HT-29 (cell line): ENCODE measurements at places on chromosomes 12 and 14. TPM values are rescaled to one million over a fixed set of nuclear protein-coding genes. Genes with fewer than 3 reads are reported as not detected.
A peak's percentile ranks its signal among the peaks of the same experiment; 100 is the strongest.

- no peak for DNase-seq
Observed at GRCh38 chr12:105574056-105574715, 243.7 kb downstream of the C12orf75 start.

DNA sequence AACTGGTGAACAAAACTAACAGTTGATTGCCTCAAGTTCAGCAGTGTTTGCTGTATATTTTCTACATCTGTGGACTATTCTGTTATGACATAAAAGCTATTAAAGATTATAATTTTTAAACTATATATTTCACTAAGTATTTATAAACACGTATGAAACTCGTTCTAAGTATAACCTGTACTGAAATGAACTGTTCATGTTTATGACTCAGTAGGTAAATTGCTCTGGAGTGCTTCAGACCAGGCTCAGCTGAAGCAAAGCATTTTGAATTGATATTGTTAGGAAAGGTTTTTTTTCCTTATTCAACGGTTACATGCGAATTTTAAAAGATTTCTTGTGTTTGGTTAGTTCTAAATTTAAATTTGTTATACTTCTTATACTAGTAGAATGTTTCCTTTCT lies 151.3 kb downstream of the RAD51B start:
- DNase-seq, result no peak

- no peak for DNase-seq
Observed at GRCh38 chr12:39296496-39296895, 146.4 kb downstream of the KIF21A start.

DNA sequence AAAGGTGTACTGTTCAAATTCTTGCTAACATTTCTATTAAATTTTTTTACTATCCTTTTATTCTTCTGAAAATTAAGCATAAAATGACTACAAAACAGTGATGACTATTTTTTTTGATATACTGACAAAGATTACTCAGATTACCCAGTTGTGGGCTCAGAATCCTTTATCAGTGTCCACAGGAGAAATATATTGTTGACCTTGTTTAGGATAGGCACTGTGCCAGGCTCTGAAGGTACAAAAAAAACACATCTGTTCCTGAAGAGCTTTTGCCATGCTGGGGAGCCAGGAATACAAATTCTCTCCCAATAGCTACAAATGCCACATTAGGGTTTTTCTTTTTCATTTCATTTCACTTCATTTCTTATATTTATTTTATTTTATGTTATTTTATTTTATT lies 26.9 kb upstream of the GCH1 start:
- no peak for DNase-seq

- DNase-seq, result no peak
Observed at GRCh38 chr12:33795536-33795935, 226.8 kb upstream of the ALG10 start.

GRCh38 chr12:111437816-111438454 lies 32.2 kb downstream of the SH2B3 start:
- DNase-seq, result no peak

DNA sequence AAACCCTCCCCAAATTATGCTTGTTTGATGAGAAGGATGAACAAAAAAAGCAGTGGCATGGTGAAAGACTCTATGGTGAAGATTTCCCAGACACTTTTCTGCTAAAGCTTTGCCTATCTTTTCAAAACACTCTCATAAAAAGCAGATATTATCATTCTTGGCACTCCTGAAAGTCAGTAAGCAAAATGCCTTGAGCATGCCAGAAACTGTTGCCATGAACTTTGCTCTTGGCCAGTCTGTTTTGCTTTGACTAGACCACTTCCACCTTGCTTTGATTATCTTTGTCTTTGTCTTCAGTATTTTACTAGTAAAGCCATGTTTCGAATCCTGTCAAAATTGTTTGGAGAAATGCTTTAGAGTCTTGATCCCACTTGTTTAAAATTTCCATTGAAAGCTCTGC lies 110.4 kb downstream of the CNTN1 start:
- DNase-seq, result no peak

DNA sequence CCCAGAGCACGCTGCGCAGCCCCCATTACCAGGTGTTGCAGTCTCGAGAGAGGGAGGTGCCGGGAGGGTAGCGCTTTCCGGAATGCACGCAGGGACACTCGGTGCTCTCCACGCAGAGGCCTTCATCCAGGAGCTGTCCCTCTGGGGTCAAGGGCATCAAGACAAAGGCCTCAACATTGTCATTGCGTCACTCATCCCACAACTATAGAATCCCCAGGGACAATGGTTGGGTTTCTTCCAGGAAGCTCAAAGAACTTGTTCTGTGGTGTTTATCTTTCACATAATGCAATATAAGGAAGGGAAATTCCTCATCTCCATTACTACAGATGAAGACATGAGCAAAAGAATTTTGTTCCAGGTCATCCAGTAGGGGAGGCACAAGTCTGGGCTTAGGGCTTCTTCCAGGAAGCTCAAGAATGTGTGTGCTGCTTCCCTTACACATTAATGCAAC lies 52.1 kb downstream of the VWF start:
- DNase-seq, result peak; percentile 36

DNA sequence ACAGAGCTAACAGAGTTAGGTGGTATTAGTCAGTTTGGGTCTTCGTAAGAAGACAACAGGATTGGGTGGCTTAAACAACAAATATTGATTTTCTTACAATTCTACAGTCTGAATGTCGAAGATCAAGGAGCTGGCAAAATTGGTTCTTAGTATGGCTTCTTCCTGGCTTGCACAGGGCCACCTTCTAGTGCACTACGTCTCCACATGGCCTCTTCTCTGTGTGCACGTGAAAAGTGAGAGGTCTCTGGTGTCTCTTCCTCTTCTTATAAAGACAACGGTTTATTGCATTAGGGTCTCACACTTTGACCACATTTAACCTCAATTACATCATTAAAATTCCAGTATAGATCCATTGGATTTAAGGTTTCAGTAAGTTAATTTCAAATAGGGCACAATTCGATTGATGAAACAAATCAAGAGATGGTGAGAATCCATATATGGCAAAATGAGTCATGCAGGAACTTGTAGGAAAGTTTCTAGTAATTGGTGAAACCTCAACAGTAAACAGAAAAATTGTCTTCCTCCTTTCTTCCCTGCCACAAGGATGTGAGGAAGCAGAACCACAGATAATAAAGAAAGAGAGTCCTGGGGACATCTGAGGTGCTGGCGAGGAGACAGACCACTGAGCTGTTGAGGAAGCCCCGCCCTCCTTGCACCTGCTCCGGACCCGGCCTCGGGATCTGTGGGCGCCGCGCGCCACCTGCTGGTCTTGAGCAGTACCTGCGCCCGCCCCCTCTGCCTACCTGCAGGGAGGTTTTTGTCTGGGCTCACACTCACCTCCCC lies 846.7 kb downstream of the TMEM121 start:
- peak; percentile 53 for DNase-seq

DNA sequence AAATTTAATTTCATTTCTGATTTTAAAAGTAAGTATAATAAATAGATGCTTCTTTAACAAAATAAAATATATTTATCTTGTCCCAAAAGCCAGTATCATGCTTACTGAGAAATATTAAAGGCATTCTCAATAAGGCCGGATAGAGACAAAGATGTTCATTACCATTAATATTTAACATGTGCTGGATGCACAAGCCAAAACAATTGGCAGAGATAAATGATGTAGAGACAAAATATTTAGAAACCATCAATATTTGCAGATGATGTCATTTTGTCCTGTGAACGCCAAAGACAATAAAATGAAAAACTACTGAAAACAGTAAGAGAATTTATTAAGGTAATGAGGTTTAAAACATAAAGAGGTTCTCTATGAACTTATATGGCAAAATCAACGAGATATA lies 313.5 kb downstream of the ITPR2 start:
- DNase-seq, result no peak

GRCh38 chr12:101414533-101415119 lies 7.1 kb upstream of the ARL1 start:
- peak; percentile 92 for DNase-seq

- no peak for DNase-seq
Observed at GRCh38 chr14:59919570-59920377, at the start of gene LRRC9. Gene LRRC9, plus strand, starts transcription at chr14:59920144.

- no peak for DNase-seq
Observed at GRCh38 chr12:3667485-3667884, 85.4 kb downstream of the CRACR2A start.

DNA sequence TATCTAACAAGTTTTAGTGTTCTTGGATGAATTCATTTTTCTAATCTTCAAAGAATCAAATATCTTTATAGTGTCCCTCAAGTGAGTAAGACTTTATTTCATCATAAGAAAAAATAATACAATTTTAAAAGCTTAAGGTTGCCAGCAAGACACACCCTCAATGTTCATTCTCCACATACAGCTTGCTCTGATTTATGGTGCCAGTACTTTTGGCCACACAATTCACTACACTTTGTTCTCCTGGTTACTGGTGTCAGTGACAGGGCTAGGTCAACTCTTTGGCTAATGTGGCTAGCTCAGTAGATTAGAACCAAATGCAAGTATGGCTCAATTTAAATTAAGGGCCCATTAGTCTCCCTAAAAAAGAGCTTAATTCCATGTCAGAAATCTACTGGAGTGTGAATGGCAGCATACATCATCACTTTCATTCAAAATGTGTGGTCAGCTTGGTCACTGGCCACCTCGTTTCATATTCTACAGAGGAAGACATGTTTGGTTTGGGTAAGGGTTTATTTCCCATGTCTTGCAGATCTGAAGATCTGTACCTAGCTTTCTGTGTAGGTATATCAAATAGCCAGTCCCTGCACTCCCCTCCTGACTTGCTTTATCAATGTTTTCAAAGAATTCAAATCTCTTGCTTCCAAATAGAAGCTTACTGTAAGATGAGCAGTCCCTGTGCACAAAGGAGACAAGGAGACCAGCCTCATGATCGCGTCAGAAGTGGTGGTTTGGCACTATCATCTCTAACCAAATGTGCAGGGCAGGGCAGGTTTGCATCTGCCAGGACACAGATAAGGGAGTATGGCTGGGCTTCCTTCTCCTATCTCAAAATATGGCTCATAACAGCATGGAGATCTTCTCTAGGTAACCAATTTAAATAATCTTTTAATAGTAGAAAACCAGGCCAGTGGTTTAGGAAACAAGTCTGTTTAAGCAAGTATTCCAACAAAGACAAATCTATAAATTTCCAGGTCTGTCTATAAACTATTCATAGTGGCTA lies 31.3 kb downstream of the HECTD4 start:
- no peak for DNase-seq

DNA sequence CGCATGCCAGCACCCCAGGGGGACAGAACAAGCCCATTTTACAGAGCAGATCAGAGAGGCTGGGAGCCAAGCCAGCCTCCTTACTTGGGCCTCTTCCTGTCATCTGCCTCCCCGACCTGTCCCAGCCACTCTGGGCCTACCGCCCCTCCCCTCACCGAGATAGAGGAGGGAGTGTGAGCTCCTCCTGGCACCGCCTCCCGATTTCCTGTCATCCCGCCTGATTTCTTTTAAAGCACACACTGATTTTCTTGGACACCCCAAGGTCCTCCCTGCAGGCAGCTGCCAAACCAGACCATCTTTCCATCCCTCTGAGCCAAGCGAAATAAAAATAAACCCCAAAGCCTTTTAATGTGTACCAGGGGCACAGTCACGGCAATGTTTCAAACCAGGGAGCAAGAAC lies 108.4 kb downstream of the RFLNA start:
- no peak for DNase-seq

DNA sequence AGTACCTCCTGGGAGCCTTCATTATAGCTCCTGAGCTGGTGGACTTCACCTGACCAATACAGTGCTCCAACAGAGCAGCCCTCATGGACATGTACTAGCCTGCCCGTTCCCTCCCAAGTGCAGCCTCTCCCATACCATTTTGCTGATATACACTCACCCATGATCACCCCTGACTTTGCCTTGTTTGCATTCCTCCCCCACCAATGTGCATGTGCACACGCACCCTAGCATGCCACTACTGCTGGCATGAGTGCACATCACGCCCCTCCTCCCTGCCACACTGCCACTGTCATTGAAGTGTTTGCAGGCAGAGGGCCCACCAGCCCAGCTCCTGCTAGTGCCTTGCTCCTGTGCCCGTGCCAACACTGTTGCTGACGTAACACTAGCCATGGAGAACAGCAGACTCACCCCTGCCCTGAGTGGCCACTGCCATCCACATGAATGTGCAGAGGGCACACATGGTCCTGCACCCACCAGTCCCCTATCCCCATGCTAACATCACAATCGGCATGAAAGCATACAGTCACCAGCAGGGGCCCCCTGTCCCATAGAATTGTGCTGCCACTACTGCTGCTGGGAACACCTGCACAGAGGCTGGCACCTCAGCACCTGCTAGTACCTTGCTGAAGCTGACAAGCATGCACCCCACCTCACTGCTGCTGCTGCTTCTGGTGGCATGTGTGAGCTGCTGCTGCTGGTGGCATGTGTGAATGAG lies 110.3 kb downstream of the SINHCAF start:
- DNase-seq, result no peak

DNA sequence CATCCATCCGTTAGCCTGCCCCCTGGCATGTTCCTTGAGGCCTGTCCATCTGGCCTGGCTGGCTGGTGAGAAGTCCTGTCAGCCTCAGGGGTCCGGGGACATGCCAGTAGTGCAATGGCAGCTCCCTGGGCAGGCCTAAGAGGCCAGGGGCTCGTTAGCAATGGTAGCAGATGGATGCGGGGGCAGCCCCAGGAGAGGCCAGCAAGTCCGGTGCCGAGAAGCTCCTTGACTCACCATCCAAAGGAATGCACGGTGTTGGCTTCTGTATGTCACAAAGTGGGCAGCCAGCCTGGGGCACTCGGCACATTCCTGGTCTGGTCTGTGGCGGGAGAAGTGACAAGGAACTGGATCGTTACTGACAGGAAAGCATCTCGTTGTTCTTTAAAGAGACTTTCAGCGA lies 319.9 kb downstream of the CACNA1C start:
- DNase-seq, result no peak

DNA sequence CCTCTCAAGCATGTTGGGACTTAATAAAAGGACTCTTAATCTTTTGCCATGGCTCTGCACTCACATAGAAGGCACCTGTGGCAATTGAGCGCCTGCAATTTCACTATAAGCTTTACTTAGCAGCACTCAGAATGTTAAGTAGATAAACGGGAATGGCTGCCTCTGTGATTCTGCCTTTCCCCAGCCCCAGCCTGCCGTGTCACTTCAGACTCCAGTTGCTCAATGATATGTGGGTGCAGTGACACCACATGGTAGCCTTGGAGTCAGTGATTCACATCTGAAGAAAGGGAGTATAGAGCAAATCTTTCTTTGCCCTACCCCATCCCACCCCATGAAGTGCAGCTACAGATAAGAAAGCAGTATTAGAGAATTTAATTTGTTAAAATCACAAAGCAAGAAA lies 96.1 kb downstream of the ZFC3H1 start:
- DNase-seq, result no peak

GRCh38 chr14:90624227-90624626 lies 192.0 kb downstream of the TTC7B start:
- DNase-seq, result peak; percentile 14

- DNase-seq, result no peak
Observed at GRCh38 chr14:80387563-80387981, 176.3 kb upstream of the DIO2 start.

- no peak for DNase-seq
Observed at GRCh38 chr12:99284161-99284560, 363.4 kb upstream of the GARIN6 start.

Gene GUCY2C
- total RNA-seq, result not detected in 2 replicates

Gene TAS2R20
- 0.79 and 0.86 TPM in 2 replicates for total RNA-seq

Gene PRH2
- not detected in 2 replicates for total RNA-seq

Gene REP15
- total RNA-seq, result 0.38 and 0.57 TPM in 2 replicates

Gene ACOT6
- not detected in 2 replicates for total RNA-seq

Gene RTN1
- total RNA-seq, result not detected in 2 replicates

Gene KMT2D
- total RNA-seq, result 28.3 and 32.4 TPM in 2 replicates

Gene ASPG
- not detected in 2 replicates for total RNA-seq

Gene IL22
- not detected in 2 replicates for total RNA-seq

Gene FLVCR2
- total RNA-seq, result 2.7 and 3.5 TPM in 2 replicates

Gene BIN2
- total RNA-seq, result 0.42 and 0.56 TPM in 2 replicates
